ENCODE measurements at places on chromosomes 6 and 20.

- DNase-seq = no peak
Measured at GRCh38 chr6:158487495-158487894, 72.4 kb upstream of the TMEM181 start.

DNA sequence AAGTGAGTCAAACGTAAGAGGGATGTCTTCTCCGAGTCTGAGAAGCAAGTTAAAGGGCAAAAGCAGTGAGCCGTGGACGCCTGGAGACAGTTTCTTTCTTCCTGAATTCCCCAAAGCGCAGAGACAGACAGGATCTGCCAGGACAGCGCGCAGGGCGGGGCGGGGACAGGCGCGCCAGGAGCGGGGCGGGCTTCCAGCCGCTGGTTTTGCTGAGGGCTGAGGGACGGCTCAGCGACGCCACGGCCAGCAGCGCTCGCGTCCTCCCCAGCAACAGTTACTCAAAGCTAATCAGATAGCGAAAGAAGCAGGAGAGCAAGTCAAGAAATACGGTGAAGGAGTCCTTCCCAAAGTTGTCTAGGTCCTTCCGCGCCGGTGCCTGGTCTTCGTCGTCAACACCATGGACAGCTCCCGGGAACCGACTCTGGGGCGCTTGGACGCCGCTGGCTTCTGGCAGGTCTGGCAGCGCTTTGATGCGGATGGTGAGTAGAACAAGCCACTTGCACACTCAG lies at the start of gene SCGN:
Gene SCGN, plus strand, starts transcription at position 209 of the 509 bp plus-strand sequence. Its CDS starts 189 bp downstream, at position 398.
- DNase-seq = peak; percentile 13

- DNase-seq = peak; percentile 99
Measured at GRCh38 chr20:47360297-47361056, 4.0 kb upstream of the ZMYND8 start.

DNA sequence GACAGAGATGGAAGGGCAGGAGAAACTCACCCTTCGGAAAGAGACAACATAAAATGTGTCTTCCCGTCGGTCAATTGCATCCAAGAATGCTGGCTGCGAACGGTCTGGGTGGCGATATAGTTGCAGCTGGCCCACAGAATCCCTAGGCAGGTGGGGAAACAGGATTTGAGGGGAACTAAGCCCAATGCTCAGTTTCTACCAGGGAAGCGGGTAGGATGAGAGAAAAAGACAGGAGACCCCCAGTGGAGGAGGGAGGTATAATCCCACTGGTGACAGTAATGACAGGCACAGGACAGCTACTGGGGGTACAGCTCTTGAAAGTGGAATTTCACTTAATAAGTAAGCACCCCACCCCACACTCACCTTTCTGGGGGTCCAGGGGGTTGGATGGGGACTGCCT lies 7.5 kb upstream of the TNXB start:
- no peak for DNase-seq

- no peak for DNase-seq
Measured at GRCh38 chr6:89048985-89049384, 31.6 kb upstream of the PNRC1 start.

Data from pulmonary artery endothelial cell (primary cell).